ENCODE measurements at places on chromosomes 4 and X. TPM values are rescaled to one million over a fixed set of nuclear protein-coding genes. Genes with fewer than 3 reads are reported as not detected.
A peak's percentile ranks its signal among the peaks of the same experiment; 100 is the strongest.

The MAGEA11 gene
- not detected for total RNA-seq

- no peaks in the 10 kb centered on the region for H3K4me1 ChIP-seq
- no peak for DNase-seq
- H3K27ac ChIP-seq, result no peak overlapping the region
- H3K36me3 ChIP-seq, result no peaks in the 10 kb centered on the region
- no peaks in the 10 kb centered on the region for H3K27me3 ChIP-seq
Observed at GRCh38 chrX:114924423-114924822, 93.0 kb downstream of the IL13RA2 start.

DNA sequence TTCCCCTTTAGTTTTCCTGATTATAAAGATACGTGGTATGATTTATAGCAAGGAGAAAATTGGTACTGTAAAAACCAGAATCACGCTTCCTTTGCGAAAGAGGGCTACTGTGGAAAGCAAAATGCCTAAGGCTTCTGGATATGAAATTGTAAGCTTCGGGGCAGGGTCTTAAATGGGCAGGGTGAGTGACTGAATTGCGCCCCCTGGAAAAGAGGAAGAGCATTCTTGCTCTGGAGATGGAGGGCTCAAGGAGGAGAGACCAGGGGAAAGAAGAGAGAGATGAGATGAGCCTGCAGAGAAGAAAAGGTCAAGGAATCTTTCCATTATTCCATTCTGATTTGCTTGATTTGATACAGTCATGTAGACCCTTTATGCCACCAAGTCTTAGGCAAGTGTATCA, 13.1 kb upstream of the ETNPPL start:
- DNase-seq, result no peak
- H3K36me3 ChIP-seq, result no peaks in the 10 kb centered on the region
- no peak overlapping the region for H3K4me3 ChIP-seq
- H3K27me3 ChIP-seq, result no peaks in the 10 kb centered on the region
- peaks cover 8% of the 10 kb centered on the region for H3K4me1 ChIP-seq

The BGN gene
- total RNA-seq, result 34.0 TPM

The SCML1 gene
- 11.2 TPM for total RNA-seq

DNA sequence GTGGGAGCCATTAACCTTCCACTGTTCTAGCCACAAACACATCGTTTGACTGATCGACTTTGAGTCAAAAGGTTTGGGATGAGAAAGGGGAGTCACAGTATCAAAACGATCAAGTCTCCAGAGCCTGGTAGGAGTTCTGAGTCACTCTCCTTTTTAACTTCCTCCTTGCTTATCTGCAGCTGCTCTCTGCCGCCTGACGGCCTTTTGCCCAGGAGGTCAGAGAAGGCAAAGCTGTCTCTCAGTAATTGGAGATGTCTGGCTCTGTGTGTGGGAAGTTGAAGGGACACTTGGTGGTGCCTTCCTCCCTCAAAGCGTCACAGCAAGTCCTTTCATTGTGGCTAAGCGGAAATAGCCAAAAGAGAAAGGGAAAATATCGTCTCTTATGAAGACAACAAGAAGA, 63.1 kb downstream of the ANOS1 start:
- H3K27me3 ChIP-seq, result no peaks in the 10 kb centered on the region
- H3K36me3 ChIP-seq, result no peaks in the 10 kb centered on the region
- no peak overlapping the region for H3K27ac ChIP-seq
- no peak for DNase-seq
- no peaks in the 10 kb centered on the region for H3K4me1 ChIP-seq
- H3K4me3 ChIP-seq, result no peak overlapping the region

DNA sequence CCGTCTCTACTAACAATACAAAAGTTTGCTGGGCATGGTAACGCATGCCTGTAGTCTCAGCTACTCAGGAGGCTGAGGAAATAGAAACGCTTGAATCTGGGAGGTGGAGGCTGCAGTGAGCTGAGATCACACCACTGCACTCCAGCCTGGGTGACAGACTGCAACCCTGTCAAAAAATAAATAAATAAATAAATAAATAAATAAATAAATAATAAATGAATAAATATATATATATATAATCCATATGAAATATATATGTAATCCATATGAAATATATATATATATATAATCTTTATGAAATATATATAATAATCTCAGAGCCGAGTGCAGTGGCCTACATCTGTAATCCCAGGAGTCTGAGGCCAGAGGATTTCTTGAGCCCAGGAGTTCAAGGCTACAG, 17.8 kb upstream of the RBPJ start:
- H3K27me3 ChIP-seq, result no peaks in the 10 kb centered on the region
- no peak overlapping the region for H3K4me3 ChIP-seq
- no peaks in the 10 kb centered on the region for H3K36me3 ChIP-seq
- no peak for DNase-seq
- H3K4me1 ChIP-seq, result no peaks in the 10 kb centered on the region

GRCh38 chrX:7390441-7390840, 242.5 kb upstream of the PUDP start:
- no peaks in the 10 kb centered on the region for H3K4me1 ChIP-seq
- H3K36me3 ChIP-seq, result no peaks in the 10 kb centered on the region
- no peak overlapping the region for H3K4me3 ChIP-seq
- DNase-seq, result no peak

DNA sequence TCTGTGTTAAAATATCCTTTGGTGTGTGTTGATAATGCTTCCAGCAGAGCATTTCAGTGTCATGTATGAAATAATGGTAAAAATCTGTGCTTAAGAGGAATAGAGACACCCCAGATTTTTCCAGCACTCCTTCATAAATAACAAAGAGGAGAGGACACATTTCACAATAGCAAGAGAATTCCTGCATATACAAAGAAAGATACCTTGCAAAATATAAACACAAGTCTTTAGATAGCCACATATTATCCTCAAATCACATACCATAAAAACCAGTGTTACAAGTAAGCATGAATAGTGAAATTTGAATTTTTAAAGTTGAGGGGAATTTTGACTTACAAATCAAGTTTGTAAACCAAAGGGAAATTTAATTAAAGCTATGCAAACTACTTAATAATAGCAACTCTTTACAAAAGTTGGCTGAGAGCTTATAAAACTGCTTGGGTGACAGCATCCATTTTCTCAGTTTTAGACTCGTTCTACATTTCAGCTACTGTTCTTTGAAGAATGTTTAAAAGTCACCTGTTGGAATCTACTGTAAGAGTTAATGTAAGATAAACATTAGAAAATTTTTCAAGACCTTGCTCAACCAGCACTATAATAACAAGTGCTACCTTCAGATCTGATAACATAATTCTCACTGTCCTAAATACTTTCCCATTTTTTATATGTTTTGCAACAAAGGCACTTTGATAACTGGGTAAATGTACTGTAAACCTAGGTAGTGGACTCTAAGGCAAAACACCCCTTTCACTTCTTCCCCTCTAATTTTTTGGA, 3.7 kb downstream of the APELA start:
- H3K4me1 ChIP-seq, result no peaks in the 10 kb centered on the region
- no peaks in the 10 kb centered on the region for H3K36me3 ChIP-seq
- H3K27me3 ChIP-seq, result no peaks in the 10 kb centered on the region
- no peak for DNase-seq
- no peak overlapping the region for H3K27ac ChIP-seq

The PCDH19 gene
- total RNA-seq, result under 0.01 TPM

- no peak overlapping the region for H3K27ac ChIP-seq
- no peak for DNase-seq
- no peak overlapping the region for H3K4me3 ChIP-seq
Observed at GRCh38 chr4:89420507-89420906, 112.9 kb upstream of the GPRIN3 start.

GRCh38 chrX:109691277-109691676, 41.8 kb downstream of the ACSL4 start:
- DNase-seq, result no peak
- no peaks in the 10 kb centered on the region for H3K27me3 ChIP-seq
- H3K4me1 ChIP-seq, result no peaks in the 10 kb centered on the region
- H3K4me3 ChIP-seq, result no peak overlapping the region

The SYTL5 gene
- total RNA-seq, result 5.3 TPM

DNA sequence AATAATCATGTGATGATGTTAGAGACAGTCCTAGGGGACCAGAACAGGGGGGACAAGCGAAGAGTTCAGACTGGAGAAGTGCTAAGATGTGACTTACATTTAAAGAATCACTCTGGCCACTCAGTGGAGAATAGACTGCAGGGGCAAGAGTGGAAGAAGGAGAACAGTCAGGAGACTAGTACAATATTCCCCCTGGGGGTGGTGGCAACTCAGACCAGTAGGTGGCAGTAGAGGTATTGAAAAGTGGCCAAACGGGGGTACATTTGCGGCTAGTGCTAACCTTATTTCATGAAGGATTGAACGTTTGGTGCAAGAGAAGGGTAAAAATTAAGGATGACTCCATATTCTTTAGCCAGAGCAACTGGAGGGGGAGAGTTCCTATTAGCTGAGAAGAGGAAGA, 2.7 kb upstream of the BMX start:
- no peaks in the 10 kb centered on the region for H3K4me1 ChIP-seq
- peak; percentile 61 for DNase-seq
- H3K36me3 ChIP-seq, result no peaks in the 10 kb centered on the region
- H3K27ac ChIP-seq, result no peak overlapping the region
- H3K27me3 ChIP-seq, result no peaks in the 10 kb centered on the region
- H3K4me3 ChIP-seq, result no peak overlapping the region

DNA sequence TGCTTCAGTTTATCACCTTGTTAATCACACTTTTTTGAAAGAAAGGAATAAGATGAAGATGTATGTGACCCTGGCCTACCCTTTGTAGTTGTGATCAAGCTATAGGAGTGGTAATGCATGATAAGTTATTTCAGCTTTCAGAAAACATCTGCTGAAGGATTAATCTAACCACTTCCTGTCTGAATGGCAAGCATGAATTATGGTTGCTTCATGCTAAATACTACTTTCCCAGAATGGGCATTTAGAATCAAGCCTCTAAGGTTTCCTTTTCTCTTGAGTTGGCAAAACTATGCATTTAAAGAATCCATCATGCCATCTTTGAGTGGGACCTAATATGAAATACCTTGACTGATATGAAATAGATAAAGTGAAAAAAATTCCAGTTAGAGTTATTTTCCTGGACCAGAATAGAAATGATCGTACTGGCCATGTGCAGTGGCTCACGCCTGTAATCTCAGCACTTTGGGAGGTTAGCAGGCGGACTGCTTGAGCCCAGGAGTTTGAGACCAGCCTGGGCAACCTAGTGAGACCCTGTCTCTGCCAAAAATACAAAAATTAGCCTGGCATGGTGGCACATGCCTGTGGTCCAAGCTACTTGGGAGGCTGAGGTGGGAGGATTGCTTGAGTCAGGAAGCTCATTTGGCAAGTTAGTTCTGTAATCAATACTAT, 59.1 kb downstream of the ANXA3 start:
- no peak overlapping the region for H3K27ac ChIP-seq
- no peaks in the 10 kb centered on the region for H3K27me3 ChIP-seq
- H3K4me1 ChIP-seq, result no peaks in the 10 kb centered on the region
- H3K4me3 ChIP-seq, result no peak overlapping the region
- no peak for DNase-seq

DNA sequence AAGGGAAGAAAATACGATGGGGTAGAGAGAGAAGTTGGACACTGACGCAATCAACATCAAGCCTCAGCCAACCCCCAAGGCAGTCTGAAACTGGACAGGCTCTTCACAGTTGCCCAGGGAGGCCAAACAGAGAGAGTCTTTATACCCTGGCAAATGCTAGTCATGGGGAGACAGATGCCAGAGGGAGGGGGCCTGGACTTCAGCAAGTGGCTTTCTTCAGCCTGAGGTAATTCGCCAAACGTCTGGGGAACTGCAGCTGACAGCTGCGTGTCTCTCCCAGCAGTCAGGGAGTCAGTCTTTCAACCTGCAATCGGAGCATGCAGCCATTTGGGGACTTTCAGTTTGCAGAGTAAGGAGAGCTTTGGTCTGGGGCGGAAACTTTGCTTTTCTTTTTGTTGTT, 521.6 kb downstream of the TRIML1 start:
- H3K4me3 ChIP-seq, result no peak overlapping the region
- H3K27ac ChIP-seq, result no peak overlapping the region
- no peaks in the 10 kb centered on the region for H3K27me3 ChIP-seq
- no peaks in the 10 kb centered on the region for H3K36me3 ChIP-seq
- H3K4me1 ChIP-seq, result no peaks in the 10 kb centered on the region

DNA sequence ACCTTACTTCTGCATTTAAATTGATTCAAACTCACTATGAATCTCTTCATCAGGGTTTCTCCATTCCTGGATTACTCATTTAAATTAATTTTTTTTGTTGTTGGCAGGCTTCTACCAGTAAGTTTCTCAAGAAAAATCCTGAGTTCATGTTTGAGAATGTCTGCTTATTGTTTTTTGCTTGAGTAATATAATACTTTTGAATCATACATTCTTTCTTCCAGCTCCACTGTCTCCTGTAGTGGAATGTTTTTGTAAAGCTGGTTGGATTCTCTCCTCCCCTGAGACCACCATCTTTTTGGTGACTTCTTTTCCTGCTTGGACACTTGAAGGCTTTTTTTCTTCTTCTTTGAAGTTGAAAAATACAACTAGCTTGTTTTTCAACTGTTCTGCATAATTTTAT, 4.3 kb upstream of the MID1IP1 start:
- H3K27me3 ChIP-seq, result no peaks in the 10 kb centered on the region
- DNase-seq, result no peak
- no peak overlapping the region for H3K4me3 ChIP-seq
- no peak overlapping the region for H3K27ac ChIP-seq
- peaks cover 9% of the 10 kb centered on the region for H3K4me1 ChIP-seq

- DNase-seq, result no peak
- no peaks in the 10 kb centered on the region for H3K4me1 ChIP-seq
- no peak overlapping the region for H3K27ac ChIP-seq
- H3K4me3 ChIP-seq, result no peak overlapping the region
- H3K36me3 ChIP-seq, result no peaks in the 10 kb centered on the region
Observed at GRCh38 chr4:123876671-123877101, 480.1 kb downstream of the SPRY1 start.

DNA sequence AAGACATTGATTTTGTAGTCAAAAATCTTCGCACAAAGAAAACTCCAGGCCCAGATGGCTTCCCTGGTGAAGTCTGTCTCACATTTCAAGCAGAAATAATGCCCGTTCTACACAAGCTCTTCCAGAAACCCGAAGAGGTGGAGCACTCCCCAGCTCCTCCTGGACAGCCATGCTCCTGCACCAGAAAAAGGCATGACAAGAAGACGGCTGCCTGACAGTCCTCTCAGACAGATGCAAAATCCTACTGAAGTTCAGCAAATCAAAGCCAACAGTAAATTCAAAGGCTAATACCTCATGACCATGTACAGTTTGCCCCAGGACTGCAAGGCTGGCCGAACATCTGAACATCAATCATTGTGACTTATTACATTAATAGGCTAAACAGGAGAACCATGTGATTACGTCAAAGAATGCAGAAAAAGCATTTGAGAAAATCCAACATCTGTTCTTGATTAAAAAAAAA, 30.8 kb upstream of the MXD4 start:
- H3K4me3 ChIP-seq, result no peak overlapping the region
- DNase-seq, result no peak
- H3K36me3 ChIP-seq, result no peaks in the 10 kb centered on the region
- H3K27ac ChIP-seq, result no peak overlapping the region
- H3K4me1 ChIP-seq, result peaks cover 6% of the 10 kb centered on the region

The AADAT gene
- 5.3 TPM for total RNA-seq

DNA sequence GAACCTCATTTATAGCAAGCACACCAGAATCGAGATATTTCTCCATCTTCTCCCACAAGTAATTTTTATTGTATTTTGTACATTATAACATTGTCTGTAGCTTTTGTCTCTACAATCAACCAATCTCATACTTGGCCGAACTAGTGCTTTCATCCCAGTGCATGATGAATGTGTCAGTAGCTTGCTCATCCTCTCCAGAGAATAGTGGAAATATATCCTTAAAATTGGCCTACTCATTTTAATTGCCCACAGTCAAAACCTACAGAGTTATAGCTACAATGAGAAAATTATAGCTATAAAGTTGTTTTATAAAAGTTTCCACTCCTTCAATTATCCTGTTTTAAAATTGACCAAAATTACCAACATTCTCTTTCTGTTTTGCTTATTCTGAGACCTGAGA, 103.8 kb downstream of the MAPK10 start:
- H3K27me3 ChIP-seq, result no peaks in the 10 kb centered on the region
- no peaks in the 10 kb centered on the region for H3K36me3 ChIP-seq
- H3K4me1 ChIP-seq, result no peaks in the 10 kb centered on the region
- no peak for DNase-seq
- H3K4me3 ChIP-seq, result no peak overlapping the region

The GAB3 gene
- 3.4 TPM for total RNA-seq
